Activated CD8-positive, alpha-beta memory T cell treated with anti-CD3 and anti-CD28 coated beads for 48 hours (primary cell): ENCODE measurements at places on chromosomes 7 and 10.

GRCh38 chr10:33201056-33201780, 133.2 kb downstream of the NRP1 start:
- DNase-seq = no peak

- no peak for DNase-seq
Observed at GRCh38 chr7:107394831-107395230, 75.0 kb upstream of the GPR22 start.

DNA sequence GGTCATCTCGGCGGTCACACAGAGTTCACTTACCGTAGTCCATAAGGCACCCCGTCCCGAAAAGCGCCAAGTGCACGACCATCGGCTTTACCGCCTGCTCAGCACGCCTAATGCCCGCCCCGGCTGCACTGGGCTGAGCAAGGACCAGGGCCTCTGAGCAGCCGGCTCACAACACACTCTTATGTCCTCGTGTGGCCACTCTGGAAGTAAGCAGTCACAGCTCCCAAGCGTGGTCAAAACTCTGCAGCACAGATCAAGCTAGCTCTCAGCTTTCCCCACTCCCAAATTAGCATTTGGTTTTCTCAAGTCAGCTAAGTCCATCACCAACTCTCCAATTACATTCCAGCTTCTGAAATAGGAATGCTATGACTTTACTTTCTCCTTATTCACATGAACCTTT, 57.7 kb downstream of the MAD1L1 start:
- DNase-seq = no peak

DNA sequence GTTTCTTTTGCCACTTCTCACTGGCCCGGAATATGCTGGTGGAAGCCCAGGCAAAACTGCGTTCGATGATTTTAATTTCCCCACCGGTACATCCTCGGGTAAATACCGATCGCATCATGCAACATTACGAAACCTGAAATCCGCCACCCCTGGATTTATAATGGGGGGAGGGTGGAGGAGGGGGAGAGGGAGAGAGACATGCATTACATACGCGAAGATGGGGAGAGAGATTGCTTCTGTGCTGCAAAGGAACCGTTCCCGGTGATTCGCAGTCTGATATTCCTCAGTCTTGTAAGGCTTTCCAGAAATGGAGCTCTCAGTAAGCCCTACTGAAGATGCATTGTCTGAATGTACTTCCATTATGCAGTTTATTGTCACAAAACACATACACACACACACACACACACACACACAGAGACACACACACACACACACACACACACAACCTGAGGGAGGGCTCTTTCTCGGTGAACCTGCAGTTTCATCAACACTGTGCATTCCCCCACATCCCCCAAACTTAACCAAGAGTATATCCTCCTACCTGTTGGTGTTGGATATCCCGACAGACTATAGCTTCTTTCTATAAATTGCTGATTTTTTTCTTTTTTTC, 741 bp downstream of the GPR85 start:
- DNase-seq = no peak

GRCh38 chr10:19745672-19746071, 70.6 kb upstream of the PLXDC2 start:
- DNase-seq = no peak

- no peak for DNase-seq
Observed at GRCh38 chr7:18754766-18755165, 259.2 kb downstream of the HDAC9 start.

- DNase-seq = no peak
Observed at GRCh38 chr7:46558482-46559193, 637.6 kb upstream of the IGFBP3 start.

DNA sequence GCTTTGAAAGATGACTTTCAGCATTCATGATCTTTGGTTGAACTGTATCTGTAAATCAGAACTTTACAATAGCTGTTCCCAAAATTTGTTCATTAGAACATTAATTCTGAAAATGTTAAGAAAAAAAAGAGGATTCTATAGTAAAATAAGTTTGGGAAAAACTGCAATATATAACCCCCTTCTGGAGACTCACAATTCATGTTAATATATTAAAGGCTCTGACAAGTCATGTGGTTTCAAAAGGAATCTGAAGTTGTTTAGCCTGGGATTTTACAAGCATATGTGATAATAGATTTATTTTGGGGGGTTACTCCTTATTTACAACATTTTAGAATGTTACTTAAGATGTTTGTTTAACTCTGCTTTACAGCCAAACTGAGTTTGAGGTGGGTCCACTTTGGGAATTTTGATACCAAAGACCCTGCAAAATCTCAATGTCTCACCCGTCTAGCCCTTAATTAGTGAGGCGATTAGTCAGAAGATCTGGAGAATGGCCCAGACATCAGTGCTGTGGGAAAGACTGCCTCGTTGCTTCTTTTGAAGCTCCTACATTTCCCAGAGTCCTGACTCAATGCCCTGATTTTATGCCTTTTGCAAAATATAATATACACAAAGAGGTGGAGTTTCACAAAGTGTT, 40.0 kb downstream of the CDK1 start:
- no peak for DNase-seq

- DNase-seq = no peak
Observed at GRCh38 chr7:159035571-159036073, 109.0 kb downstream of the VIPR2 start.

GRCh38 chr7:105141068-105141467, 127.1 kb downstream of the KMT2E start:
- DNase-seq = no peak
